ENCODE measurements at places on chromosomes 4 and X. TPM values are rescaled to one million over a fixed set of nuclear protein-coding genes. Genes with fewer than 3 reads are reported as not detected.

DNA sequence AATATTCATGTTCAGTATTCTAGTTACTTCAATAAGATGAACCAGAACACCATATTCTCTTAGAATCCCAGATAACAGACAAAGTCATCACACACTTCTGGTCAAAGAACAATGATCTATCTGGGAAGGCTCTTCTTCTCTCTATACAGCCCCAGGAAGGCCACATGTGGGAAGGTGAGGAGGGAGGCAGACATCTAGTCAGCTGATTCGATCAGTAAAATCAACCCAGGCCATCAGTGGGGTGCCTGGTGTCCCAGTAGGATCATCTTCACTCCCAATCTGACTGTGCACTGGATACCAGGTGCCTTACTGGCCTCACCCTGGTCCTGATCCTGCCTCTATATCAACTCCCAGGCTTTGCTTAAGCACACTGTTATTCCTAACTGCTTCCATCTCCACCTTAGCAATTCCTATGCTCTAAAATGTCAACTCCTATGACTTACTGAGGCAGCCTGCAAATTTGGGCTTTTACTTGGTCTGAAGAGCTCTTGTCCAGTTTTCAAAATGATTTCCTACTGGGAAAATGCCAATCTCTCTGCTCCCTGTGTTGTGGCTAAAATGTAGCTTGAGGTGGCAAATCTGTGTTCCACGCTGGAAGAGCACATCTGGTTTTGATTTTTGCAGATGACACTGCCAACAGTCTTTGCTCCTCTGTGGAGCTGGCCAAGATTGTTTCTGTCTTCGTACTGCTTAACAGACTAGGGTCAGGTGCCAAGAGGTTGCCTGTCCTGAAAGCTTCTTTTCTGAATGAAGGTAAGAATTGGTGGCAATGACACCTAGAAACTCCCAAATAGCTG, 128.7 kb downstream of the MGST2 start:
- no peak overlapping the region for H3K4me3 ChIP-seq
- H3K27me3 ChIP-seq, result no peaks in the 10 kb centered on the region
- no peak overlapping the region for H3K27ac ChIP-seq

DNA sequence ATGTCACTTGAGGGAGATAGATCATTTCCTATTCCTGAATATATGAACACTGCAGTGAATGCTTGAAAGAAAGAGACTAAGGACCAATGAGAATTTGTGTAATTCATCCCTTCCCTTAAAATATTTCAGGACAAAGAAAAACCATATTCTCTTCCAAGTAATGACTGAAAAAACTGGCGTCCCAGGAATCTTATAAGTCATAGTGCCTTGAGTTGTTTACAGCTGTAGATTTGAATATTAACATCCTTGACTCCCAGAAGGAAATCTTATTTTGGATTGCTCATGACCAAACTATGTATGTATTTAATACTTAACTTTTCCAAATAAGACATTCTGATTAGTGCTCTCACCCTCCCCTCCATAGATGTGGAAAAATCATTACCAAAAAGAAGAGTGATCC, 55.5 kb downstream of the CLDN22 start:
- no peaks in the 10 kb centered on the region for H3K4me1 ChIP-seq
- DNase-seq, result no peak
- no peak overlapping the region for H3K4me3 ChIP-seq
- no peaks in the 10 kb centered on the region for H3K27me3 ChIP-seq

DNA sequence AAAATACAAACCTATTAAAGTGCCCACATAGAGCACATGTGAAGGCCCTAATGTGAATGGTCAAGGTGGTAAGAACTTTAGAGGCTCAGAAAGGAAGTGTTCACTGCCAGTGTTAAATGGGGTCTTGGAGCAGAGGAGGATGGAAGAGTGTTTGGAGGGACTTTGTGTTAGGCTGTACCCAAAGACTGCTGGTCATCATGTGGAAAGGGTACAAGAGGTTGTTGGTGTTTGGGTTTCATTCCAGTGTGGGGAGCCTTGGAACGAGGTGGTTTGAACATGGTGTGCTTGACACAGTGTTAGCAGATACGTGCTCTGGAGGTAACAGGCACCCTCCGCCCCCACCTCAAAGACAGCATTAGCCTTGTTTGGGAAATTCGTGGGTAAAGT, 73.1 kb downstream of the RAPGEF2 start:
- H3K36me3 ChIP-seq, result no peaks in the 10 kb centered on the region
- H3K4me1 ChIP-seq, result peaks cover 9% of the 10 kb centered on the region
- H3K27ac ChIP-seq, result no peak overlapping the region

UBQLN2 gene
- 32.6 TPM for total RNA-seq

TACC3 gene
- 10.4 TPM for total RNA-seq

ANK2 gene
- total RNA-seq, result 41.1 TPM

All from ovary (tissue), 10 donors.